ENCODE measurements at places on chromosomes 13 and 19.

DNA sequence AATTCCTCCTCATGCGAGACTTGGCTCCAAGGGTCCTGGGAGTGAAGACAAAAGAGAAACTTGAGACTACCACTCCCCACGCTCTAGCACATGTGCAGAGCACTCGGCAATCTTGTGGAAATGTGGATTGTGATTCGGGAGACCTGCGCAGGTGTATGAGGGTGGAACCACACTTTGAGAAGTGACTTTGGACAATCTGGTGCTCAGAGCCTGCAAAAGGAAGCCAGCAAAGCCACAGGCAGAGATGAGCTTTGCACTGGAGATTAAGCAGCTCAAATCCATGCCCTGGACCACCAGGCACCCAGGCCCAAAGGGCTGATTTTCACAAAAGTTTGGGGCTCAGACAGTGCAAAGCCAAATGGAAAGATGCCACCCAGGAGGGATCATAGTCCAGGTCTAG lies 162.5 kb upstream of the TSHZ3 start:
- DNase-seq, result no peak

DNA sequence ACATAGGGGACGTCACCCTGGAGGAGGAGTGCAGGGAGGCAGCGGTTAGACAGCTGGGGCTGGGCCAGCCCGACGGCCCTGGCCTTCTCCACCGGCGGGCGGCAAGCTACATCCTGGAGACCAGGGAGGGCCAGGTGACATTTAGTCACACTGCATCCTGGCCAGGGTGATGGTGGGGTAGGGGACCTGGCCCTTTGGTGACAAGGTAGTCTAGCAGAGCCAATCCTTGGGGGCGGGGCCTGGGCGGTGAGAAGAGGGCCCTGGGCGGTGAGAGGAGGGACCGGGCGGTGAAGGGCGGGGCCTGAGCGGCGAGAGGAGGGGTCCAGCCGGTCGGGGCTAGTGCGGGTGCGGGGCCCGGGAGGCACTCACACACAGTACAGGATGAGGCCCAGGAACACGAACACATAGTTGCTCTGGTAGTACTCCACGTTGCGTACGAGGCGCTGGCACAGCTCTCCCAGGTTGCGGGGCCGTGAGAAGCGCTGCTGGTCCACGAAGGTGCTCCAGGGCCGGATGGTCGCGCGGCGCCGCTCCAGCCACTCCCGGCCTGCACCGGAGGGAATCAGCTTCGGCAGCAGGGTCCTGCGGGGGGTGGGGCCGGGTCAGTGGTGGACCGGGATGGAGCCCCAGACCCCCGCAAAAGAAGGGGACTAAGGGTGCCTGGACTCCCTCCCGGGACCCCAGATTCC lies 610 bp downstream of the RABAC1 start:
- peak; percentile 44 for DNase-seq

DNA sequence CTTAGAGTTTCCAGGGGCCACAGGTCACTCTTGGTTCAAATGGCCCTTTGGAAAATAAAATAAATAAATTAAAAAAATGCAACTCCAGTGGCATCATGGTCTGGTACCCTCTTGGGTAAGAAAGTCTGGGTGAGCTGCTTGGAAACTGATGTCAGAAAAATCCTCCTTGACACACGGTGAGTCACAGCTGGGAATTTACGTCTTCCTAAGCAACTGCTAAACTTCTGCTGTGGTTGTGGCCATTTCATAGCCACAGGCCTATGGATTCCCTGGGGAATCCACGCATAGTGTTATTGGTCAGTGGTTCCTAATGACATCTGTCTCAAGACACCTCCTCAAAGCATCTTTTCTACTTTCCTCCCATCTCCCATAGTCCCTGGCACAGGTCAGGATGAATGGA lies 220.8 kb downstream of the COG6 start:
- no peak for DNase-seq

GRCh38 chr19:15128162-15128770 lies 21.1 kb downstream of the SYDE1 start:
- DNase-seq, result no peak

DNA sequence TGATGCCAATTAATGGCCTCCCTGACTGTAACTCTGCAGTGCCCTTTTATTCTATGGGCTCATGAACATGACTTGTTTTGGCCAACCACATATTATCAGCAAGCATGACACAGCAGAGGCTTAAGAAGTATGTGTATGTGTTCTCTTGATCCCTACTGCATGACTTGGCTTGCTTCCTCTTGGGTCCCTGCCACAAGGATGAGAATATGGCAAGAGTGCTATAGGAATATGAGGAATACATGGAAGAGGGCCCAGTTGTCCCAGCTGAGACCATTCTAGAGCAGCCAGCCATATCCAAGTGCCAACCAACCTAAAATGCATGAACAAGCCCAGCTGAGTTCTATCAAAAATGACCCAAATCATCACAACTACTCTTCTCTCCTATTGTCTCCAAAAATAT lies 576.7 kb upstream of the PCDH9 start:
- no peak for DNase-seq
